Bone marrow (tissue), 2 donors: ENCODE measurements at places on chromosomes 7 and 10.

GRCh38 chr10:49131507-49132361 is 2.1 kb downstream of the FAM170B start:
- DNase-seq, result no peak

DNA sequence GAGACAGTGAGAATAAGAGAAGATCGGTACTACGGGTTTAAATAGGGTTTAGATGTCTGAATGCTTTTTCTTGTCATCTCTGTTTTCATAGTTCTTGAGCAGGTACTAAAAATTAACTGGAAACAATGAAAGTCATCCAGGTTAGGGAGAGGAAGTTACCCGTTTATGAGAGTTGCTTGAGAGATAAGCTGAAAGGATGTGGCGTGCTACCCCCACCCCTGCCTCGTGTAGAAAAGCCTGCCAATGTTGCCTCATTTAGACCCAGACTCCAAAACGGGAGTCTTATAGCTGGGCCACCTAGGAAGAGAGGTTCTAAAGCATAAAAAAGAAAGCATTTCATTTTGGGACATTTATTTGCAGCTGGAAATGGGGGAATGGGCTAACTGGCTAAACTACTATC is 10.2 kb downstream of the AKR1C4 start:
- no peak for DNase-seq

DNA sequence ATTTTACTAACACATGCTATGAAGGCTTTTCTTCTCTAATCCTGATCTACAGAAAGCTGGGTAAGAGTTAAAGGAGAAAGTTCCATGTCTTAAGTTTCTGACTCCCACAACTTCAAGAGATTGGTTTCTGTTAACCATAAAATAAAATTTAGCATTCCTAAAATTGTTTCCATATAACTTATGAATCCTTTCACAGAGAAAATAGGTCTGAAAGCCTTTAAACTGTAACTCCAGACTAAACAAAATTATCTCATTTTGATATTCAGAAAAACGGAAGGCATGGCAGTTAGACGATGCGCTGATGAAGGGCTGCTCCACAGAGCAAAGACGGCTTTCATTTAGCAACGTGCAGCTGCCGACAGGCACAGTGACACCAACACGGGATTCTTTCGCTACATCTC is 133.3 kb downstream of the SLC25A13 start:
- DNase-seq, result no peak

GRCh38 chr10:44399659-44400451 is 15.0 kb upstream of the CXCL12 start:
- DNase-seq, result no peak

- DNase-seq, result no peak
Observed at GRCh38 chr10:3538656-3539531, 246.1 kb downstream of the KLF6 start.

DNA sequence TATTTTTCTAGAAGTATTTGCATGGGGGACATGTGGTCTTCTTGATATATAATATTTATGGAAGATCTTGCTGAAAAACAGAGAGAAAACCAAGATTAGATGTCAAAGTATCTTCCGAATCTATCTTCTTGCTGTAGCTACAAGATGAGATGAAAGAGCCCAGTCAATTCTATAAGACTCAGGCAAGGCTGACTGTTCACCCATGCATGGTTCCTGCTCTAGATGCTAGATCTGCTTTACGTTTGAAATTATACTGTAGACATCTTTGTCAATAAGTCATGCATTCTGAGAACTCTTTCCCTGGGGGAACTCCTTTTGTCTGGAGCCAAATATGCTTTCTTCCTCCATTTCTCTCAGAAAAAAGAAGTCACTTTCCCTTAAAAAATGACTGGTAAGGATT is 1292.0 kb downstream of the XPNPEP1 start:
- DNase-seq, result no peak

- no peak for DNase-seq
Observed at GRCh38 chr7:13849163-13849892, 140.1 kb downstream of the ETV1 start.

DNA sequence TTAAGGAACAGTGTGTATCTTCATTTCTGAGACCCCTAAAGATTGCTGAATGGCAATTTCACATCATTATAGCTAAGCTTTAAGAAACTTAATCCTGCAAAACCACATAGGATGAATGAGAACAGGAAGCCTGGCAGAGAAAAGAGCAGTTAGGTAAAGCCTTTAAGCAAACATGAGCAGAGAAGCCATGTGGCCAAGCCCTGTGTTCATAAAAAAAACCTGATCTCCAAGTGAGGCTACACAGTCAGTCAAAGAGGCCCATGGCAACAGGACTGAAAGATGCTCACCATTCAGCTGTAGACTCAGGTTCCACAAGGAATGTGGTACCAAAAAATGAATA is 9.3 kb downstream of the LIPA start:
- DNase-seq, result no peak

- no peak for DNase-seq
Observed at GRCh38 chr10:129932751-129933433, 31.2 kb downstream of the EBF3 start.

DNA sequence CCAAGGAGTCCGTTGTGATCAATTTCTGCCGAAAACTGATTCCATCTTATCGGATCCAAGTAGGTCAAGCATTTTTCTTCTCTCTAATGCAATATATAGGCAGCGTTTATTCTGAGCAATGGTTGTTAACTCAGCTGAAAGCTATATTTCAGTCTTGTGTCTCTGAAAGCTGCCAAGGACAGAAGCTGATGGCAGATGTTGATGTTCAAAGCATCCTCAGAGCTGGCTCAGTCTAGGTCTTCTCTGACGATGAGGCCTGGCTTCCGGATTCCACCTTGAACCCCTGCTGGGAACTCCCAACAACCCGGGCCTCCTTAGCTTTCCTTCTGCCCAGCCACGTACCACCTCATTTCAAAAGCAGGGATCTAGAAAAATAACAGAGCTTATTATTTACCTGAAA is 863.6 kb downstream of the NRG3 start:
- DNase-seq, result no peak

DNA sequence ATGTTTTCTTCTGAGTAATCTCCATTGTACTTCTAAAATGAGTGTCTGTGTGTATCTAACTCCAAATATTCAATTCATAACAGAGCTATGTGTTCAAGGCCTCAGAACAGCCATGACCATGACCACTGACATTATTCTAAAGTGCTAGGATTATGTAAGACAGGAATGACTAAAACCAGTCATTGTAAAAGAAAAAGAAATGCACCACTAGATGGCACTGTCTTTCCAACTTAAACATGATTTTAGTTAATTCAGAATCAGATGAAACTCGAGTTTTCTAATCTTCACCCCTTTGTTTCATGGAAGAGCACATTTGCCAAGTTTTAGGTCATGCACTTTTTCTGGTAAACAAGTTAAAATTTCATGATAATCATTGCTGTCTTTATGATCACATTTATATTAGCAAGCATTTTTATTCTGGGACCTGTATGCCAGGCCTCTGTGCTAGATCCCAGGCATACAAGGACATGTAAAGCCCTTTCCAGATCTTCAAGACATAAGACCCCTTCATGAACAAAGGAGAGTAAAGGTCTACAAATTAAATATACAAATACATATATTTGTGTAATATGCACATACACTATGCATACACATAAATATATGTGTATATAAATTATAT is 26.1 kb upstream of the RSU1 start:
- peak; percentile 69 for DNase-seq

- peak; percentile 81 for DNase-seq
Observed at GRCh38 chr10:96236090-96236478, 35.3 kb downstream of the BLNK start.

- DNase-seq, result peak; percentile 52
Observed at GRCh38 chr7:128425850-128426249, 16.1 kb upstream of the IMPDH1 start.

DNA sequence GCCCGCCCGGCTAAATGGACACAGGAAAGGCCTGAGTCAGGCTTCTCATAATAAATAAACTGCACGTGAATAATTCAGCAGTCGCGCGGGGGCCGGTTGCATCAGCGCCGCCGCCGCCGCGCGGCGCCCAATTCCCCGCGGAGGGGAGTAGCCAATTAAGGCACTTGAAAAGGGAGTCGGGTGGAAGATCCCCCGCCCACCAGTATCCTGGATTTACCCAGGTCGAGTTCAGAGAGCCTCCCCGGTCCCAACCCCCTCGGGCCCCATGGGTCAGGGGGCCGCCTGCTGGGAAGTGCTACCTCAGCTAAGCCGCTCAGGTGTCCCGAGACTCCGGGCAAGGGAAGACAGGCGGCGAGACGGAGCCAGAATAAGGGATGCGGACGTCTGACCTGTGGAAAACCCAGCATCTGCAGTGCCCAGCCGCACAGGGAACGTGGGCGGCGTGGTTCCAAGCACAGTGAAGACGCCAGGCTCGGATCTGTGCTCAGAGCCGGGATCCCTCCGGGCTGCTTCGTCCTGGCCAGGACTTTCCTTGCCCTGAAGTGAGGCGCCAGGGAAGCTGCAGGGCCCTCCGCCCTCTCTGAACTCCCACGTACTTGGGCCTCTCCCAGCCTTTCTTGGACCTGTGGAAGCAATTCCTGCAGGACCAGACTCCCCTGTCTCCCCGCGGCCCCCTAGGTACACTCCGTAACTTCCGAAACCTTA is 7.3 kb upstream of the LBX1 start:
- no peak for DNase-seq

GRCh38 chr10:79322616-79323543 is 24.4 kb upstream of the PPIF start:
- peak; percentile 96 for DNase-seq

DNA sequence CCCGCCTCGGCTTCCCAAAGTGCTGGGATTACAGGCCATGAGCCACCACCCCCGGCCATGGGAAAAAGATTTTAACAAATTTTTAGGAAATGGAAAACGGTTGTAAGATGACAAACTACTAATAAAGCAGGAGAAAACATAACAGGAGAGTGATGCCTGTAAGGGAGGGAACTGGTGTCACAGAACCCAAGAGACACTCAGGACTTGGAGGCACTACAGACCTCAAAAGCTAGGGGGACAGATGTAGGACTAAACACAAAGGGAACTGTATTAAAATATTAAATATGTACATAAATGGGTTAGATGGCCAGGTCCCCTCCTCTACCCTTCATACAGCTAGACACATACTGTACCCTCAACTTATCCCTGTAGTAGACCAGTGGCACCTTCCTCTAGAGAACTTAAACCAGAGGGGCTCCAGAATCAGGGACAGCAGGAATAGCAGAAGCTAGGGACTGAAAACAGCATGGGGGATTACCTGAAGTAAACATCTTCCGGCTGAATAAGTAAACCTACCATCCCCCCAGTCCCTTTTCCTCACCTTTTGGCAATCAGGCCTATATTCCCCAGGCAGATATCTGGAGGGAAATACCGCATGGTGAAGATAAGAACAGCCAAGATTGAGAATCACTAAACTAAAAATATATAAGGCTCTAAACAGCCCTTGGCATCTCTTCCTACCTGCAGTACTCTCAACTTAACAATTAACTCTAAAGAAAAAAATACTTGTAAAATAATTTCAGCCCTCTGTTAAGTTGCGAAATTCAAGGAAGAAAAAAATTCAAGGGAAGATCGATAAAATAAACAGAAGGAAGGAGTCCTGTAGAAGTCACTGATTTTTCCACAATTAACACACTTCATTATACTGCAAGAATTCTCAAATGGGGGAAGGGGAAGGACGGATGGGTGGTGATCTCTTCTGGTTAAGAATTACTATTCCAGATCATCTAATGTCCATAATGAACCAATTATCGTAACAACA is 15.5 kb downstream of the TM9SF3 start:
- no peak for DNase-seq

DNA sequence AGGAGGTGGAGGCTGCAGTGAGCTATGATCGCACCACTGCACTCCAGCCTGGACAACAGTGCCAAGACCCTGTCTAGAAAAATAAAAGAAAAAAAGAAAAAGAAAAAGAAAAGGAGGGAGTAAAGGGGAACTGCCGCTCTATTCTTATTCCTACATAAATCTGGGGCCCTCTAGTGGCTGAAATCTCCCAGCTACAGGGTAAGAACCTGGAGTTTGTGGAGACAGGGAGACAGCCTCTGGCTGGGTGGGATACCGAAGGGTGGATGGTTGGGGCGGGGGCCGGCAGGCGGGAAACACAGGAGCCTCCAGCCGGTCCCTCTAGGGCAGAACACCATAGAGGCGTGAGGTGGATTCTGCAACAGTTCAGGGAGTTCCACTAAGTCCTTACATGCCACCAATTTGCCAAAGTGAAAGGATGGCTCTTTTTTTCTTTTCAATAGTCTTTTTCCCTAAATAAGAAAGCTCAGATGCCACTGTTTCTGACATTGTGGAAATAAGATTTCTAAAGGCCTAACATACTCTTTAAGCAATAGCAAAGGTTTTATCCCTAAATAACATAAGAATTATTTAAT is 117.3 kb downstream of the SVIL start:
- no peak for DNase-seq

DNA sequence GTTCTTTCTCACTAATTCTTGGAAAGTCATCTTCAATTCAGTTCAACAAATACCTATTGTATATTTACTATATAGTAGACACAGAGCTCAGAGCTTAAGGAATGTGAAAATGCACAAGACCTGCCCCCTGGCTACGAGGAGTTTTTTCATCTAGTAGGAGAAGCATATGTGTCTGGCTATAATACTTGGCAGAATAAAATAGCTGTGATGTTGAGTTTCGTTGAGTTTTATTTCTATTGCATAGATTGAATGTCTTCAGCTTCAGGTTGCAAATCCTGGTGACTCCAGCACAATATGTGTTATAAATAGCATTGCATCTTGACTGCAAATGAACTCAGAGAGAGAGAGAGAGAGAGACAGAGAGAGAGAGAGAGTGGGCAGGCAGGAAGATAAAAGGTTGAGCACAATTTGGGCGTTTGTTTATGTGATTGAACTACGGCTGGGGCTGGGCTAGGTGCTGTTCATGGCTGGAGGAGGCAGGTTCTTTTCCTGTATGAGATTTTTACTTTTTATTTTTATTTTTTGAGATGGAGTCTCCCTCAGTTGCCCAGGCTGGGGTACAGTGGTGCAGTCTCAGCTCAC is 229.6 kb downstream of the GALNT17 start:
- DNase-seq, result no peak

- DNase-seq, result no peak
Observed at GRCh38 chr10:64286533-64286932, 765.3 kb downstream of the REEP3 start.
